ENCODE measurements at places on chromosomes 13 and 19.

DNA sequence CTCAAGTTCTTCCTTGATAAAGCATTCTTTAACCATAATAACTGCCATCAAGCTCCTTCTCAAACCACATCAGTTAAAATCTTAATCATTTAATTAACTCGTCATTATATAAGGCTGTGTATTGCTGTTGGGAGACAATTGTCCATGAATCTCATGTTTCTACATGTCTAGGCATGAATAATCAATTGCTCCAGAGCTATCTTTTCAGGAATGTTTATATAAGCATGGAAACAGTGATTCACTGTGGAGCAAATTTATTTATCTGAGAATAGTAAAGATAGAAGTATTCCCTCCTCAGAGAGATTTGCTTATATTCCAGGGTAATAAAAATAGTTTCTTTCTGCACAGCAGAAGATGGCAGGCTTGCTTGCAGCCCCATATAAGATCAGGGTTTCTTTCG is 71.1 kb downstream of the CBY2 start:
- DNase-seq: no peak

- DNase-seq: no peak
These were observed 16.2 kb downstream of the TLE6 start for GRCh38 chr19:2993579-2993978.

- no peak for DNase-seq
These were observed 1265.5 kb downstream of the PCDH9 start for GRCh38 chr13:65964672-65965071.

- no peak for DNase-seq
These were observed 142.8 kb downstream of the KLF12 start for GRCh38 chr13:73991384-73991783.

- no peak for DNase-seq
These were observed 41.2 kb upstream of the TRPC4 start for GRCh38 chr13:37910790-37911189.
